ENCODE measurements at places on chromosomes 12 and 14. TPM values are rescaled to one million over a fixed set of nuclear protein-coding genes. Genes with fewer than 3 reads are reported as not detected.
A peak's percentile ranks its signal among the peaks of the same experiment; 100 is the strongest.

- H3K4me3 ChIP-seq: no peak overlapping the region
- no peaks in the 10 kb centered on the region for H3K27me3 ChIP-seq
- no peak overlapping the region for H3K27ac ChIP-seq
- no peaks in the 10 kb centered on the region for H3K36me3 ChIP-seq
- H3K4me1 ChIP-seq: no peaks in the 10 kb centered on the region
These were observed 700 bp downstream of the KCNJ8 start for GRCh38 chr12:21773806-21774205.

- no peak overlapping the region for H3K27ac ChIP-seq
- H3K4me3 ChIP-seq: no peak overlapping the region
- no peaks in the 10 kb centered on the region for H3K27me3 ChIP-seq
- no peaks in the 10 kb centered on the region for H3K4me1 ChIP-seq
- no peaks in the 10 kb centered on the region for H3K36me3 ChIP-seq
These were observed 153.2 kb downstream of the SLC35F4 start for GRCh38 chr14:57712698-57713097.

DNA sequence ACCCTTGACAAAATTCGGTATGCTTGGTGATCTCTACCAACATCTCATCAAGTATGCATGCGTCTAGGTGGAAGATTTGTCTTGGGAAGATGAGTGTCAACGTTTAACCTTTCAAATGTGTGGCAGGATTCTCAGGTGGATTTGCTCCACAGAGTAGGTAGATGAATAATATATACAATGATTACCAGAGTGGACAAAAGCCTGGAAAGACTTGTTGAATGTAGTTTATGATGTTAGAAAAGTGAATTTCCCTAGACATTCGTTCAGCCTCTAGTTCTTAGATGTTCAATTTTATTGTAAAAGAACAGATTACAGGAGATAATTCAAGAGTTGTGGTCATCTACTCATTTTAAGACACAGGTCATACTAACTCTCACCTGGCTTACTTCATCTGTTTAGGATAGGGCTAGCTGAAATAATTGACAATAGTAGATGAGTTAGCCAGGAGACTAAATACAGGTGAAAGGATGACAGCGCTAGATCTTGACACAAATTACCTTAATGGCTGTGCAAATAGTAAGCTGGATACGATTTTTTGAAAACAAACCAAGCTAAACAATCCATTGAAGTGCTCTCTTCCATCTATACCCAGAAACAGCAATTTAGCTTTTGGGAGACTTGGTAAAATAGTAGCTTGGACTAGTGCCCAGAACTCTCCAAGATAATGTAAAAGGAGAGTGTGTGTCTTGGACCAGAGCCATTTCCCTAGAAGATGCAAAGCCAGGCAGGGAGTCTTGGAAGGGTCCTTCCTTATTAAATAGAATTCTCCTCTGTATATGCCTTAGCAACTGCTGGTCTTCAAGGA lies 168.0 kb downstream of the DACT1 start:
- no peak for DNase-seq
- no peak overlapping the region for H3K4me3 ChIP-seq
- no peaks in the 10 kb centered on the region for H3K27me3 ChIP-seq
- no peak overlapping the region for H3K27ac ChIP-seq
- no peaks in the 10 kb centered on the region for H3K4me1 ChIP-seq

- H3K27ac ChIP-seq: peak within 1 kb of the TSS; percentile 93
- no peaks in the 10 kb centered on the region for H3K27me3 ChIP-seq
- DNase-seq: peak; percentile 73
- peaks cover 3% of the 10 kb centered on the region for H3K4me1 ChIP-seq
- H3K4me3 ChIP-seq: peak within 1 kb of the TSS; percentile 83
- H3K36me3 ChIP-seq: no peaks in the 10 kb centered on the region
These were observed at the start of gene SUDS3 for GRCh38 chr12:118376089-118377020. Gene SUDS3, plus strand, starts transcription at chr12:118376555. Its CDS starts 137 bp downstream, at chr12:118376692.

GRCh38 chr14:60632777-60633176 lies 16.5 kb downstream of the SIX1 start:
- DNase-seq: peak; percentile 30
- H3K4me3 ChIP-seq: no peak overlapping the region
- no peaks in the 10 kb centered on the region for H3K36me3 ChIP-seq
- H3K4me1 ChIP-seq: peaks cover 8% of the 10 kb centered on the region

DNA sequence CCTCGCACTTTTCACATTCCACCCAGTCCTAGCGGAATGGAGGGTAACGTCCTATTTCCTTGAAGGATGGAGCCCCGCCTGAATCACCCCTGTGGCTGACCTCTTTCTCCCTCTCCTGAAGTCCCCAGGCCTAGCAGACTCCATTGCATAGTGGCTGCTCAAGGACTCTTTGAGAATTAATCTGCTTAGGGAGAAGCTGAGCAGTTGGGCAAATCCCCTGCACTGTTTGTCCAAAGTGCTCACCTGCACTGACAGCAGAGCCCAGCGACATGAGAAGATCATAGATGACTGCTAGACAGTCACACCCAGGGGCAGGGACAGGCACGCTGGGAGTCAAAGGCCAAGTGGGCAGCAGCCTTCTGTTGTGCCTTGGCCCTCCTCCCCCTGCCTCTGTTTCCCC lies 37.7 kb upstream of the DICER1 start:
- no peak overlapping the region for H3K27ac ChIP-seq
- no peaks in the 10 kb centered on the region for H3K27me3 ChIP-seq
- H3K4me1 ChIP-seq: no peaks in the 10 kb centered on the region
- DNase-seq: no peak
- no peaks in the 10 kb centered on the region for H3K36me3 ChIP-seq

DNA sequence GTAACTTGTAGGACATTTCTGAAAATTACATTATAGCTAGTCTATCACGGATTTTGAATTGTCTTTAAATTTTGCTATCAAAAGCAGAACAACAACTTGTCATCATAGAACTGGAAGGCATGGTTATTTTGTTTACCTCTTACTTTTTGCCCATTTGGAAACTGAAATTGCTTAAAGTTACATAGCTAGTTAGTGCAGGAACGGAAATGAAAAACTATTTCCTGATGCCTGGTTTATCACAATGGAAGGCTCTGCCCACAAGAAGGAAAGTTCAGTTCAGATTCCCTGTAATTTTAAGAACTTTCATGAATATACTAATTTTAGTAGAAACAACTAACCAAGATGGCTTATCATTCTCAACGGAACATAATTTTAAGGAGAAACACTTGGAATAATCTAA lies 427.7 kb downstream of the RAD51B start:
- no peak overlapping the region for H3K27ac ChIP-seq
- H3K4me1 ChIP-seq: peaks cover 40% of the 10 kb centered on the region
- no peak overlapping the region for H3K4me3 ChIP-seq
- DNase-seq: no peak
- no peaks in the 10 kb centered on the region for H3K27me3 ChIP-seq

DNA sequence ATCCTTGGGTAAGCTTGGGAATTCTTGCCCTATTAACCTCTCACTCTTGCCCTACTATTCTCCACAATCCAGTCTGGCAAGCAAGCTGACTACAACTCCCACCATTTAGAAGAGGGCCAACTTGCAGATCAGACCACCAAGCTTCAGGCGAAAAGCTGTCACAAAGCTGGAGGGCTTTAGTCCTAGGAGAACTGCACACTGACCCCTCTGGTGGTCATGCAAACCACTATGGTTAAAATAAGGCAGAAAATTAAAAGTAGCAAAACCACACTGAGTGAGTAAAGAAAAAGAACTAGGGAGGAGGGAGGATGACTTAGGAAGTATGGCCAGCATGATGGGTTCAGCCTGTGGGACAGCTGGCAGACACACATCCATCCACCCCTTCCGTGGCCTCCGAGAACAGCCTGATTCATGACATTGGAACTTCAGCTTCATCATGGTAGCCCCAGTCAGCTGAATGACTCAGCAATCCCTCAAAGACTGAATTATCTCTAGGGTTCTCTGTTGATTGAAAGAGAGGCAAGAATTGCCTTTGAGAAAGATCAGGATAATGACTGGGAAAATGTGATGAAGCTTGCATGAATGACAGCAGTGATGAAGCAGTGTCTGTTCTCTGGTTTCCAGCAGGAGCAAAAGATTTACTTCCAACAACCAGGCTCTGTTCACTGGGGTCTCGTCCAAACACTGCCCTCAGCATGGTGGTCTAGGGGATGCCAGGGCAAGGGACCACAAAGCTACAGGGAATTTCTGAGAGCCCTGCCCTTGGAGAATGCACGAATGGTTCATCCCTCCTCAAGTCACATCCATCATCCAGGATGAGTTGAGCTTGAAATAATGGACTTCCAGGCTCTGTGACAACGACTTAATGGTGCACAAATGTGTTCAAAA lies 24.4 kb downstream of the PITPNM2 start:
- H3K4me1 ChIP-seq: no peaks in the 10 kb centered on the region
- no peaks in the 10 kb centered on the region for H3K27me3 ChIP-seq
- H3K36me3 ChIP-seq: no peaks in the 10 kb centered on the region
- H3K4me3 ChIP-seq: no peak overlapping the region

DNA sequence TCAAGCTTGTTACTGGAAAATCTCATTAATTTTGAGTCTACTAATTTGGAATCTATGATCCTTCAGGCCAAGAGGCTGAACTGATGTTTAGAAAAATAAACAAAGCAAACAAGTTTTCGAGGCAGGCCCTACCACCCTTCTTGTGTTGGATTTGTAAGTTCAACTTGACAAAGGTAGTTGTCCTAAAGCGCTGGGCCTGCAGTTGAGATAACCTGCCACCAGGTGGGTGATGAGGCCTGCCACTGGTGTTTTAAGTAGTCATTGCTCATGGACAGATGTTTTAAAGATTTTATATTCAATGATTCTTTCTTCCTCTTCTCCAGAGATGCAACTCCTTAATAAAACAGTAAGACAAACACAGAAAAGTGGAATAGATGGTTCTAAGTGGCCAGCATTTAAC lies 19.4 kb downstream of the ACVRL1 start:
- no peaks in the 10 kb centered on the region for H3K27me3 ChIP-seq
- H3K27ac ChIP-seq: no peak overlapping the region
- no peak for DNase-seq
- peaks cover 35% of the 10 kb centered on the region for H3K4me1 ChIP-seq
- H3K36me3 ChIP-seq: no peaks in the 10 kb centered on the region

DNA sequence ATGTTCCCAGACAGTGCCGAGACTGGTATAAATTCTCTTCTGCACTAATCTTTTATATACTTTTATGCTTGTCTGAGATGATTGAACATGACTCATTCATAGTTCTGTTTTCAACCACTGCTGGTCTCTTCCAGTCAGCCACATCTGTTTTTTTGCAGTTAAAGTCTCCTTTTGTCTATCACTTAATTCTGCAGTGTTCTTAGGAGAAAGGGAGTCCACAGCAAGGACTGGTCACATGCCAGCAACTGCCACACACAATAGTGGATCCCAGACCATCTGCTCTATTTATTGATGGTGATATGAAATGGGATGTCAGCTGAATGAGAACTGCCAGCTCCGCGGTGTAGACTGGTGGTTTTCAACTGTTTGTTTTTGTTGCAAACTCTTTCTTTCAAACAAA lies 379.8 kb downstream of the MED13L start:
- no peaks in the 10 kb centered on the region for H3K27me3 ChIP-seq
- H3K4me1 ChIP-seq: no peaks in the 10 kb centered on the region
- no peaks in the 10 kb centered on the region for H3K36me3 ChIP-seq
- DNase-seq: no peak
- H3K27ac ChIP-seq: no peak overlapping the region

The WASHC4 gene
- total RNA-seq: 29.4 TPM

The PWP1 gene
- 49.4 TPM for total RNA-seq

The RHOJ gene
- not detected for total RNA-seq

Data from GM12878 (cell line).